Thymus (tissue), 14 donors: ENCODE measurements at places on chromosomes 12 and 14.

- no peaks in the 10 kb centered on the region for H3K36me3 ChIP-seq
- peaks cover 45% of the 10 kb centered on the region for H3K4me1 ChIP-seq
- H3K27ac ChIP-seq: no peak overlapping the region
- no peak overlapping the region for H3K4me3 ChIP-seq
- H3K27me3 ChIP-seq: no peaks in the 10 kb centered on the region
- no peak for DNase-seq
Observed at GRCh38 chr12:52027085-52027843, 20.5 kb downstream of the TAMALIN start.

GRCh38 chr12:122584177-122584863 lies 57.3 kb downstream of the KNTC1 start:
- no peak for DNase-seq
- peaks cover 41% of the 10 kb centered on the region for H3K36me3 ChIP-seq
- H3K27me3 ChIP-seq: no peaks in the 10 kb centered on the region
- H3K4me3 ChIP-seq: no peak overlapping the region
- no peak overlapping the region for H3K27ac ChIP-seq

DNA sequence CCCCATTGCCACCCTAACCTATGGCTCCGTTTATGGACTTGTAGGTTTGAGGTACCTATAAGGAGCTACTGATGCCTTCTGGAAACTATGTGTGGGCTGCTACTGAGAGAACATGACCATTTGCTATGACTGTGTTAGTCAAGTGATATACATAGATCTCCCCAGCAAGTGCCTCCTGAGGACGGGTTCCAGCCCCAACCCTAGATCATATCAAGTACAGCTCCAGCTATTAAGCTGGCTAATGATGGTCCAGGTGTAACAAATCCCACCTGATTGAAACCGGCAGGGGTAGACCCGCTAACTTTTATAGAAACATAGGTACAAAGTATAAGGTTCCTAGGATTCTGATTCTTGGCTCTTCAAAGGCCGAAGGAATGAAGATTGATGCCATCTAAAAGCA lies 23.7 kb downstream of the NINJ2 start:
- H3K36me3 ChIP-seq: peaks cover 2% of the 10 kb centered on the region
- H3K27me3 ChIP-seq: no peaks in the 10 kb centered on the region
- DNase-seq: no peak
- H3K4me3 ChIP-seq: no peak overlapping the region
- no peak overlapping the region for H3K27ac ChIP-seq

GRCh38 chr12:212715-213526 lies 1.0 kb downstream of the SLC6A12 start:
- no peak overlapping the region for H3K4me3 ChIP-seq
- no peaks in the 10 kb centered on the region for H3K4me1 ChIP-seq
- no peaks in the 10 kb centered on the region for H3K27me3 ChIP-seq
- no peak for DNase-seq
- H3K27ac ChIP-seq: no peak overlapping the region
- H3K36me3 ChIP-seq: no peaks in the 10 kb centered on the region

DNA sequence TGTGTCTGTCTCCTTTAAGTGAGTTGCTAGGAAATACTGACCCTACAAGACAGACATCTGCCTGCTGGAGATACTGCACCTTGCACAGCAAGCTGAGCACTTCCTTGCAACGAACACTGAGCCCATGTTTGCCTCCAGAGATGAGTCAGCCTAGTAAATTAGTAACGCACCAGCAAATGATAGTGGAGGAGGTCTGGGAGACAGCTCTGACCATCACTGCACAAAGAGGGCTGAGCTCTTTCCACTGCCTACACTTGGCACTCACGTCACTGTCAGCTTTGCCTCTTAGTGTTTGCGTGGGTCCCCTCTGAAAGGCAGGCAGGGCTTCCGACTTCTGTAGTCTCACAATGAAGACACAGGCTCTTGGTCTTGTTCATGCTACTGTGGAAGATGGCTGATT lies 109.0 kb downstream of the APAF1 start:
- H3K4me3 ChIP-seq: no peak overlapping the region
- no peaks in the 10 kb centered on the region for H3K4me1 ChIP-seq
- no peaks in the 10 kb centered on the region for H3K36me3 ChIP-seq
- no peak for DNase-seq
- peaks cover 4% of the 10 kb centered on the region for H3K27me3 ChIP-seq

- no peaks in the 10 kb centered on the region for H3K4me1 ChIP-seq
- no peaks in the 10 kb centered on the region for H3K36me3 ChIP-seq
- no peak within 1 kb of the TSS for H3K27ac ChIP-seq
- DNase-seq: no peak
- H3K4me3 ChIP-seq: no peak within 1 kb of the TSS
Observed at GRCh38 chr12:52552681-52553195, at the start of gene KRT71. TSS of gene KRT71 (minus strand) at chr12:52553145. CDS start at chr12:52553077, 68 bp downstream.

DNA sequence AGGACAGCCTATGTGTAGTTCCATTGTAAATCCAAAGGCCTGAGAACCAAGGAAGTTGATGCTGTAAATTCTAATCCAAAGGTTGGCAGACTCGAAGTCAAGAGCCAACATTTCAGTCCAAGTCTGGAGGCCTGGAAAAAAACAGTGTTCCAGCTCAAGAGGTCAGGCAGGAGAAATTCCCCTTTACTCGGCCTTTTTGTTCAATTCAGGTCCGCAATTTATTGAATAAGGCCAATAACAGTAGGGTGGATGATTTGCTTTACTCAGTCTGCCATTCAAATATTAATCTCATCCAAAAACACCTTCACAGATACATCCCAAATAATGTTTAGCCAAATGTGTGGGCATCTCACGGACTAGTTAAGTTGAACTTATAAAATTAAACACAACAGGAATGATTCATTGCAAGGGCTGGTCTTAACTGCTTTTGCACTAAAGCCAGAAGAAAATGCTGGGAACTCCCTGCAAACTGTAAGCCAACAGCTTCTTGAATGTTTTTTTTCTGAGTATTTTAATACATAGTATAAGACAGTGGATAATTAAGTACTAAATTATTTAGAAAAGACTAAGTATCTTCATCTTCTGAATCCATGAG lies 197.4 kb upstream of the GARIN6 start:
- no peaks in the 10 kb centered on the region for H3K27me3 ChIP-seq
- no peak overlapping the region for H3K27ac ChIP-seq
- no peak overlapping the region for H3K4me3 ChIP-seq
- H3K4me1 ChIP-seq: no peaks in the 10 kb centered on the region
- no peak for DNase-seq

DNA sequence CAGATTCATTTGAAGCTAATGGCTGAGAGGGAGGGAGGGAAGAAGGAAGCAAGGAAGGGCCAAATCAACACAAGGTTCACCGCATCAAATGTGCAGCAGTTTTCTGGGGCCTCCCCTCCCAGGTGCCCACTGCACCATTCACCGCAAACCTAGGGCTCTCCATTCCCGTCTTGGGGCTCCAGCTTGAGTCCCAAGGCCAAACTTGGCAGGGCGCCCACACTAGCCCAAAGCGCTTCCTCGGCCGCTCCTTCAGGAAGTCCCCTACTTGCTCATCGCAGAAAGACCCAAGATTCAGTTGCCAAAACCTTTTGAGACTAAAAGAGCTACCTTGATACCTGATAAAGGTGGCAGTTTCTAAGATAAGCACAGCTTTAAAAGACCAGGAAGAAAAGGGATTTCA lies 140.5 kb upstream of the FKBP4 start:
- no peaks in the 10 kb centered on the region for H3K36me3 ChIP-seq
- no peaks in the 10 kb centered on the region for H3K27me3 ChIP-seq
- H3K4me3 ChIP-seq: no peak overlapping the region
- no peak overlapping the region for H3K27ac ChIP-seq
- H3K4me1 ChIP-seq: peaks cover 32% of the 10 kb centered on the region

DNA sequence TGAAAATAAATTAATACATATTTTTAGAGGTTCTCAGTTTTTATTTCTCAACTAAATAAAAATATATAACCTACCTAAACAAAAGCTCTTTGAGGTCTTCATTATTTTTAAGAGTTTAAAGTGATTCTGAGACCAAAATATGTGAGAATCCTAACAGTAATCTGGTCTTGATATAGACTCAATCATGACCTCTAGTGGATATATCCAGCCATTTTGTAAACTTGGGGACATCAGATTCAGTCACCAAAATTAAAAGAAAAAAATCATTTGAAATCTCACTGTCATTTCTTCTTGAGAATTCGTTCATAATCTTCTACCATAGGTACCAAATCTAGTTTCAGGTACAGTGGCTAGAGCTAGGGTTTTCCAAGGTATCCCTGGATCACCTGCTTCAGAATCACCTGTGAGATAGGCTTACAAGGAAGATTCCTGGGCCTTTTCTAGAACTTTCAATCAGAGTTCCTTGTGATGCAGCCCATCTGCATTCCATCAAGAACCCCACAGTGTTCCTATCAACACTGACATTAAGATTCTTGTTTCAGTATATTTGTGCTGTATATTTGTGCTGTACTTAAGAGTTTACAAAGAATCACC lies 214.9 kb downstream of the ADAMTS20 start:
- no peak overlapping the region for H3K4me3 ChIP-seq
- no peaks in the 10 kb centered on the region for H3K27me3 ChIP-seq
- no peak overlapping the region for H3K27ac ChIP-seq
- DNase-seq: no peak

- H3K27me3 ChIP-seq: no peaks in the 10 kb centered on the region
- DNase-seq: no peak
- H3K27ac ChIP-seq: no peak overlapping the region
- H3K36me3 ChIP-seq: no peaks in the 10 kb centered on the region
Observed at GRCh38 chr12:32544893-32545292, 134.2 kb upstream of the DNM1L start.

DNA sequence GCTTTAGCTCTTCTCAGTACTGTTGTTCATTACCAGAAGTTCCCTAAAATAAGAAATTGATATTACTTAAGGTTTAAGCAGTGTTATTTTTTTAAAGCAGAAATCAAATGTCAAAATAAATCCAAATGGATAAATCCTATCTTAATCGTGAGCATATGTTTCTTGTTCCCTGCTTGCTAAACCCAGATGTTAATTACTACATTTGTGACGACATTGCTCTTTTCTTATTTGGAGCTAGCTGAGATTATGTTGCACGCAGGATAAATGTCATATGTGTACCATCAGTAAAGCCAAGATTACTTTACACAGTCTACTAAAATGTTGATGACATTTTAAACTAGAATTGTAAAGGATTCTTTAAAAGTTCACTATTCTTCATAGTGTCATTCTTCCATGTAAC lies 157.5 kb downstream of the PLCZ1 start:
- no peaks in the 10 kb centered on the region for H3K27me3 ChIP-seq
- DNase-seq: no peak
- no peak overlapping the region for H3K4me3 ChIP-seq
- H3K4me1 ChIP-seq: no peaks in the 10 kb centered on the region
- H3K27ac ChIP-seq: no peak overlapping the region

DNA sequence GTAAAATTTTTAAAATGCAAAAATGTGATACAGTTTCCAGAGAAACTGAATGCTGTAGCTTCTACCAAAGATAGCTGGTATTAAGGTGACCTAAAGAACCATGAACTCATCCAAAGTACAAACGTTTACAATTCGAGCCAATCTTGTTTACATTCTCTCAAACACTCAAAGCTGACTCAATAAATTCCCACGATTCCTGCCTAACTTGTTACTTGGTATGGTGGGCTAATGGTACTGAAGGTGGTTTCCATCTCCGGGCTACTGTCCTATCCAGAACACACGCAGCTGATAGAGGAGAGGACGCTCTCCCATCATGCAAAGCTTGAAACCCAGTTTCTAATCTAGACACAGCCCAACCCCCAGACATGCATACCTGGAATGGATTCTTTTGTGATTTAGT lies 31.5 kb downstream of the RAD9B start:
- H3K27ac ChIP-seq: no peak overlapping the region
- no peak for DNase-seq
- no peak overlapping the region for H3K4me3 ChIP-seq
- no peaks in the 10 kb centered on the region for H3K4me1 ChIP-seq
- H3K36me3 ChIP-seq: peaks cover 50% of the 10 kb centered on the region

DNA sequence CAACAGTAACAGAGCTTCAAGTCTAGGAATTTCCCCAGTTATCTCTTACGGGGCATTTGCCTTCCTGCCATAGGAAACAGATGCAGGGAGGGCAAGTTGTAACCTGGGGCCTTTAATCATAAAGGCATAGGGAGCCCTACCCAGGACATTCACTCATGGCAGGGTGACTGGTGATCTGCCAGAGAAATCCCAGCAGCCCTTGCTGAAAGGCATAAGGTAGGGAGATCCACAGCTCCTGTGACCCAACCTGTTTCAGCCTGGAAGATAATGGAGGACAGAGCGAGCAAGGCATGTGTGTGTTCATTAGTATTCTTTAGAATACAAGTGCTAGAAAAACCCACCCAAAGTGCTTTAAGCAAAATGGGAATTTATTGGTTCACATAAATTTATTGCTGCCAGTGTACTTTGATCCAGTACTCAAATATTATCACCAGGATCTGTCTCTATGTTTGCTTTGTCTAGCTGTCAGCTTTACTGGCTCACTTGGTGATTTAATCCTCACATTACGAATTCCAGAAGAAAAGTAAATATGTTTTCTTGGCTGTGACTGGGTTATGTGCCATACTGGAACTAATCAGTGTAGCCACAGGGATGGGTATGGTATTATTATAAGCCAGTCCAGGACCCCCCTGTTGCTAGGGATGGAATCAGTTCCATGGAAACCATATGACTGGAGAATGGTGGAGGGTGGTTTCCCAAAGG lies 21.1 kb upstream of the AKAP6 start:
- no peaks in the 10 kb centered on the region for H3K27me3 ChIP-seq
- H3K4me1 ChIP-seq: no peaks in the 10 kb centered on the region
- DNase-seq: no peak
- H3K27ac ChIP-seq: no peak overlapping the region
- no peak overlapping the region for H3K4me3 ChIP-seq
- no peaks in the 10 kb centered on the region for H3K36me3 ChIP-seq

GRCh38 chr14:96649327-96649601 lies 147.1 kb downstream of the PAPOLA start:
- peaks cover 2% of the 10 kb centered on the region for H3K27me3 ChIP-seq
- H3K27ac ChIP-seq: no peak overlapping the region
- no peaks in the 10 kb centered on the region for H3K4me1 ChIP-seq
- no peak for DNase-seq
- H3K36me3 ChIP-seq: no peaks in the 10 kb centered on the region

DNA sequence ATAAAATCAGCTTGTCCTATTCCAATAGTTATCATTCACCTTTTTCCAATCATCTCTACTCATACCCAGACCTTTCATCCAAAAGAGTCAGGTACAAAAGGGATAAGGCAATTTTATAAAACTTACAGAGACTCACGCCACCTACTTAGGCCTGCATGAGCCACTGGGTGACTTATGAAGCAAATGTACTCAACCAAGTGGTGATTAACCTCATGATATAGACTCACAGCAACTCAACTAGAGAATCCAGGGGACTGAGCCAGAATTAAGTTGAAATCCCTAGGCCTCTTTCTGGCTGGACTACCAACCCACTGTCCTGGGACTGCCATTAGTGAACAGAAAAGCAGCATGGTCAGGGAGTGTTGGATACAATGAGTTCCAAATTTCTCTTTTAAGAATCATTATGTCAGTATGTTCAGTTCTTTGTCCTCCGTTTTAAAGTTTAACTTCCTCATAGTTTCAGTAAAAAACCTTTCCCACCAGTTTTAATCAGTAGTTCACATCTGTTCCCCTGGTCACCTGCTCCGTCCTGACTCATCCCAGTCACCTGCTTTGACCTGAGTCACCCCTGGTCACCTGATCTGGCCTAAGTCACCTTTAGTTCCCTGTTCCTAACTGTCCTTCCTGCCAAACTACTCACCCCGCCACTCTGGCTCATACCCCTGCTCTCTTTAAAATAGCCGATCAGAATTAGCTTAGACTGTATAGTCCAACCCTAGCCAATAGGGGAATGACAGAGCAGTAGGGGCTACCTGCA lies 36.8 kb downstream of the SPTSSA start:
- DNase-seq: no peak
- H3K27ac ChIP-seq: no peak overlapping the region
- H3K4me3 ChIP-seq: no peak overlapping the region
- no peaks in the 10 kb centered on the region for H3K4me1 ChIP-seq
